ENCODE measurements at places on chromosomes 7 and 10.

DNA sequence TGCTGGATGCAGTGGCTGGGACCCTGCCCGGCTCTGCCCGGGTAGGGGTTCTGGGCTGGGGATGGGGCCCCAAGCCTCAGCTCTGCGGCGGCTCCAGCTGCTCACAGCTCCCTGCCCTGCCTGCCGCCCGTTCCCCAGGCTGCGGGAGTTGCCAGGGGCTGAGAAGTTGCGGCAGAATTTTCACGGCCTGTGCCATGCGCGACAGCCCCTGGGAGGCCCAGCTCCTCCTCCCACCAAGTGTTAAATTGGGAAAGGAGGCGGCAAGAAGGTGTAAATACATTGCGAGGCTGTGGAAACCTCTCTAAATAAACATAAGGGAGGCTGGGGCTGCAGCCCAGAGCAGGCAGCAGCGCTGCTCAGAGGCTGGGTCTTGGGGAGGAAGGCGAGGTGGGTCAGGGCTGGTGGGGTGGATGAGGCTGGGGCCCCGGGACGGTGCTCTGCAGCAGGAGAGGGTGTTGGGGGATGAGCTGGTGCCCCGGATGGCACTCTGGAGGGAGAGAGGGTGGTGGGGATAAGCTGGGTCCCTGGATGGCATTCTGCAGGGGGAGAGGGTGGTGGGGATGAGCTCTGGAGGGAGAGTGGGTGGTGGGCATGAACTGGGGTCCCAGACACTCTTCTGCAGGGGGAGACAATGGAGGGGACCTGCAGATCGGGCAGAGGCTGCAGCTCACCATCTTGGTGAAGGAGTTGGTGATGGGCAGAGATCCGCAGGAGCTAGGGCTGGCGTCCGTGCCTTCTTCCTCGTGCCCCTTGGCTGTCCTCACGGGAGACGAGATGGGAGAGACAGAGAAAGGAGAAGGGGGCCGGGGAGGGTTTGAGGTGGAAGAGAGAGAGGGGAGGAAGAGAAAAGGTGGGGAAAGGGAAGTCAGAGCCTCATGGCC, 85.5 kb upstream of the GNA12 start:
- no peak for DNase-seq

GRCh38 chr7:80347173-80347572, 164.7 kb downstream of the GNAT3 start:
- no peak for DNase-seq

GRCh38 chr7:1086588-1087464, 1.1 kb upstream of the GPER1 start:
- DNase-seq = peak; percentile 61

GRCh38 chr7:45183711-45184210, 26.2 kb downstream of the RAMP3 start:
- no peak for DNase-seq

DNA sequence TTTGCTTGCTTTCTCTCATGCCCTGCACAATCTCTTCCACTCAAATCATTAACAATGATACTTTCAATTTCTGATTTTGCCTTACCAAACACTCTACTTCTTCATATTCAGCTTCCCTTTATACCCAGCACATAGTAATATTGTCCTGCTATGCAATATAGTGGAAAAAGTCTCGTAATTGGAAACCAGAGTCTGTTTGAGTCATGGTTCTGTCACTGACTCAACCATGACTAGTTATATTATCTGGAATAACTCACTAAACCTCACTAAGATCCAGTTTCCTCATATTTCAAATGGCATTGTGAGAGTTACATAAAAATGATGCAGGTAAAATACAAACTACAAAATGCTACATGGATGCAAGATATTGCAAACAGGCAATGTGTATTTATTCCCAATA, 98.5 kb upstream of the LRRTM3 start:
- DNase-seq = no peak

GRCh38 chr7:148507787-148508186, 82.8 kb upstream of the C7orf33 start:
- DNase-seq = no peak

DNA sequence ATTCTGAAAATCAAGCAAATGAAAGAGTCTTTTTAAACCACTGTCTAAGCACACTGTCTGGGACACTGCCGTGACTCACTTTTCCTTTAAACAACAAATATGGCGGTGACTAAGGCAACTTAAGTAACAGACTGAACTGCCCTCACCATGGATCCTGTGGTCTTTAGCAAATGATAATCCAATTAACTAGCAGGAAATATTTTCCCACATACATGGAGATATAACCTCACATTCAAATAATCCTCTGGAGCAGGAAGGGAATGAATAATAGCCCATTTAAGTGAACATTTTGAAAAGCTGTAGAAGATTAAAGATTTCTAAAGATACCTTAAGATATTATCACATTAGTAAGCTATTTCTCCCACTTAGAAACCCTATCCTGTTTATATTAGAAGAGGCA, 40.3 kb upstream of the LRRC17 start:
- no peak for DNase-seq

- no peak for DNase-seq
Observed at GRCh38 chr10:63256009-63256773, 123.1 kb downstream of the NRBF2 start.

DNA sequence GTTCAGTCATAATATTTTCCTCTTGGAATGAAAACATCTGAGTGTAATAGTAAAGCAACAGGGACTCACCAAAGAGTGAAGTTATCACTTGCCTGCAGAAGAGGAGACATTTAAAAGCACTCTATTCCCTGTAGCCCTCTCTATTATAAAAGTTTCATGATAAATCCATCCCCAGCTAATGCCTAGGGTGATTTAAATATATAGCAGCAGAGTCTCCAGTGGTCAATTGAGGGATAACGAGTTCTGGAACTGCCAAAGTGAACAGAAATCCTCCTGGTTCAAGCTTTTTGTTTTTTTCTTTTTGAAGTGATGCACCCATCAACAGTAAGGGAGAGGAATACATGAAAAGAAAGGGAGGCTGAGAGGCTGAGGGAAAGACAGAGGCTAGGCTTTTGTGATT, 87.3 kb downstream of the EVX1 start:
- DNase-seq = no peak

GRCh38 chr7:32093415-32094408, 23.5 kb upstream of the PDE1C start:
- DNase-seq = no peak

GRCh38 chr10:133204226-133205015, 25.6 kb upstream of the UTF1 start:
- no peak for DNase-seq

DNA sequence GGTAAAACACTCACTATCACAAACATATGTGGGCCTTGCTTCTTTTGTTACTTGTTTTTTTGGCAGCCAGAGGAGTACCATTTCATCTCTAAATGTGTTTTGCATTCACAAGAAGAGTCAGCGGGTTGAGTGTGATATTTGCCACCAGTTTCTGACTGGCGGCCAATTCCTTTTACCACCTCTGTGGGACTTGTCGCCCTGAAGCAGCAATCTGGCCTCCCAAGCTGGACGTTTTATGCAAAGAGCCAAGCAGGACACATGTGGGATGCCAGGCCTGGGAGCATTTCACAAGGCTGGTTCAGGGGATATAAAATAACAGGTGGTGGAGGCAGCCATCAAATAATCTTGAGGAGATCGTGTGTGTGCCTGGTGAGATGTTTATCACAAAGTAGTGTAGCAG, 61.8 kb upstream of the TRIL start:
- no peak for DNase-seq

DNA sequence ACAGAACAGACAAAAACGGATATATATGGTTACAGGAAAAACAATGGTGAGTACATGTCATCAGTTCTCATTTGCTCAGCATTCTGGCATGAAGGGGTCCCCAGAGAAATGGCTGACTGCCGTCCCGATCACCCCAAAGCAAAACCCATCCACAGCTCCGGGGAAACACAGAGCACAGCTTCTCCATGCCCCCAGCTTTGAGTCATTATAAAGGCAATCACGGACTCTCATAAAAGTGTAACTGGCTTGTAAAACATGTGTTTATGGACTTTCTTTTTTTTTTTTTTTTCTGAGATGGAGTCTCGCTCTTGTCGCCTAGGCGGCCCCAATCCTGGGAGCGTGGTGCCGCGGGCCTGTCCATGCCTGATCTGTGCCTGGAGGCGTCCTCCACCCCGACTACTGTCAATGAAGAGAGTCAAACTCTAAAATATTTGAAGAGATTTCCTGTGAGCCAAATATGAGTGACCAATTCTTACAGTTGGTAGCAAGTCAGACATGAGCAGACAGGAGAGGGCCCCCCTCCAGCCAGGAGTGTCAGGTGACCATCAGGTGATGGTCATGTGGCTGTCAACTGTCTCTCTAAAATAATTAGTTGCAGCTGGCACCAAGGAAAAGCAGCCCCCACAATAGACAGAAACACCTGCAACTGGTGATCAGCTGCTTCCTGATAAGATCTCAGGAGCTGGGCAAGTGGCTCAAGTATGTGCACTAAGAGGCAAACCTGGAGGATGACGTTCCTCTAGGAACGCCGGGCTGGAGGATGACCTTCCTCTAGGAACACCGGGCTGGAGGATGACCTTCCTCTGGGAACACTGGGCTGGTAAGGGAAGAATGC, 21.7 kb upstream of the NOM1 start:
- no peak for DNase-seq
